ENCODE measurements at places on chromosomes 3 and 15.

GRCh38 chr3:14490831-14491230 is 49.3 kb downstream of the GRIP2 start:
- no peak for DNase-seq

DNA sequence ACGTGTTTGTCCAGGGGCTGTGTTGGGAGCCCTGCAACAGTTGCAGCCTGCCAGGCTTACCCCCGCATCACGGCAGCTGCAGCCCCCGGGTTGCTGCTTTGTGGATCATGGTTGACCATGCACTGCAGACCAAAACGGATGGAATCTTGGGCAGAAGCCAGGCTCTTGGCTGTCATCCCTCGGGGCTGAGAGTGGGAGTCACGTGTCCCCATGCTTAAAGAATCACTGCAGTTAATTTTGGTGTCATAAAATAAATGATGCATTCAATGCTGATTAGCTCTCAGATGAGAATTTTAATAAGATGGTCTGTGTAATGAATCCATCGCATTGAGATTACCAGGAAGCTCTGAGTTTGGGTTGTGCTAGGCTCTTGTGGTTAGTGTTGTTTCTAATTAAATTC is 115.6 kb downstream of the CHDH start:
- peak; percentile 32 for DNase-seq

DNA sequence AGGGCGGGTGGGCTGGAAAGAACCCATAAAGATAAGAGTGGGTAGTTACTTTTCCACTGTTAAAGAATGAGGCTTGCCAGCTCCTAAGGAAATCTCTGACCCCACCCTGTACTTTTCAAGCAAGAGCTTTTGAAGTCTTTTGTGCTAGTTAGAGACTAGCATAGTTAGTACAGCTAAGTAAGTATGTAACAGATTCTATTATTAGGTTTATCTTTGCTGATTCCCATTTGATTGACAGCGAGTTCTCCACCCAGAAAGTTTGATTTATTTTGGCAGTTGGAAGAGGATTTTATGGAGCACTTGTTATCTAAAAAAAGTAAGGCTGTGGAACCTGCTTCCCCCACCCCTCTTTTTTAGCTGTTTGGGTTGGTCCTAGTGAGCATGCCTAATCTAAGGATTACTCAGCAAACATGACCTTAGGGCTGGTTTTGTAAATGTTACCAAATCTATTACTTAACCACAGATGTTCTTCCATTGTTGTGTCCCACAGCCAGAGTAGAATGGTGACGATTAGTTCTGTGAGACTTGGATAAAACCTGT is 57.6 kb downstream of the FNDC3B start:
- DNase-seq = peak; percentile 80

- no peak for DNase-seq
These were observed 2.7 kb downstream of the RIOX2 start for GRCh38 chr3:97969541-97969940.

DNA sequence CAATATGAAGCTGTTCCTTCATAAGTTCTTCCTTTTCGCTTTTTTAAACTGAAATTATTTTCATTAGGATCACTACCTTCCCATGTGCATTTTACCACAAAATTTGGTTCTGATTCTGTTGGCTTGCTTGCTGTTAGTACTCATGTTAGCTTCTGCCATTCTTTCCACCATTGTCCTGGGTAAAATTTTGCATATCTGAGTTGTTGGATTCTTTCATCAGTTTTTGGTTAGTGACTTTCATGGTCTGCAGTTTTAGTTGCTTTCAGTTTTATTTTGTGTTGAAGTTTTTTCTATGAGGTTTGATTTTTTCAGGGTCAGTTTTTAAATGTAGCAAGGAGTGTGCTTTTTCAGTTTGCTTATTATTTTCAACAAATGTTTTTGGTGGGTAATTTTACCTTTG is 71.9 kb downstream of the SMAD3 start:
- DNase-seq = no peak

DNA sequence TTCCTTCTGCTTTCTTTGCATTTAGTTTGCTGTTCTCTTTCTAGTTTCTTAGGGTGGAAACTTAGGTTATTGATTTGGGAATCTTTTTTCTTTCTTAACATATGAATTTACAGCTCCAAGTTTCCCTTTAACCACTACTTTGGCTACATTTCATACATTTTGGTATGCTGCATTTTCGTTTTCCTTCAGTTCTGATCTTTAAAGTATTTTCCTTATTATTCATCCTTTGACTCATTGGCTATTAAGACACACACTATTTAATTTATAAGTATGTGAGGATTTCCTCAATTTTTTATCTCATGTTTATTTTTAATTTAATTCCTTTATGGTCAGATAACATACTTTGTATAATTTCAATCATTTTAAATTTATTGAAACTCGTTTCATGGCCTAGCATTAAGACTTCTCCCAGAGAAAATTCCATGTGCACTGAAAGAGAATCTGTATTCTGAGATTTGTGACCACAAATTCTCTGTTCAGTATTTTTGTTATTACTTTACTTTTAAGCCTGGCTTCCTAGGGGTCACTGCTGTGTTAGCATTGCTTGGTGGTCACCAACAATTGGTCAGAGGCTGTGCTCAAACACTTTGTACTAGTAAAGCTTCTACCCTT is 87.7 kb downstream of the CFAP20DC start:
- DNase-seq = no peak
